Stimulated activated CD4-positive, alpha-beta T cell treated with anti-CD3 and anti-CD28 coated beads, Interleukin-4, amount 100 ng/mL, for 48 hours (primary cell): ENCODE measurements at places on chromosomes 6 and 20.

- no peak for DNase-seq
These were observed 443.9 kb upstream of the CDH4 start for GRCh38 chr20:60808003-60808672.

DNA sequence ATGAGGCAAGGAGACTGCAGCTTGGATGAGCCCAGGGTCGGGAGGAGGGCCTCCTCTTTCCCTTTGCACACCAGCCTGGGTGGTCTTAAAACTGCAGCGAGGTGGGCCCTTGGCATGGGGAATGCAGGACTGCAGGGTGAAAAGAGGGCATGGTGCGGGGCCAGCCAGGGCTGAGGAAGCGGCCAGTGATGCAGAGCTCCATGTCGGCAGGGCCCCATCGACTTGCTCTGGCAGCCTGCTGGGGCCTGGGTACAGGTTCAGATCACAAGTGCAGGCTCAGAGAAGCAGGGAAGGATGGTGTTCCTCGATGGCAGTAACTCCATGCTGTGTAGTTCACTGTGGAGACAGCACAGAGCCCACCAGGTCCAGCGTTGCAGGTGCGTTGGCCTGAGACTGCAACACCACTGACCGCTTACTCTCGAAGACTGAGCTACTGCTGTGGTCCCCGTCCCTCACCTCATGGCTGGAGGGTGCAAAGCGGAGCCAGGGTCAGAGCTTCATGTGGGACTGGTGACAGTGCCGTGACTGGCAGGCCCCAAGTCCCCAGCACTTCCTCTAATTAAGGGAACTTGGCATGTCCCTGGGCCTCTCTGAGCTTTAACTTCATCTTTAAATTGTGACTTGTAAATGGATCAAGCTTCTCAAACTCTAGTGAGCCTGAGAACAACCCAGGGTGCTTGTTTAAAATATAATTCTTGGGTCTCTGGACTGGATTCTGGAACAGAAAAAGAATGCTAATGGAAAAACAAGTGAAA, 223.2 kb downstream of the SYNDIG1 start:
- DNase-seq, result no peak

DNA sequence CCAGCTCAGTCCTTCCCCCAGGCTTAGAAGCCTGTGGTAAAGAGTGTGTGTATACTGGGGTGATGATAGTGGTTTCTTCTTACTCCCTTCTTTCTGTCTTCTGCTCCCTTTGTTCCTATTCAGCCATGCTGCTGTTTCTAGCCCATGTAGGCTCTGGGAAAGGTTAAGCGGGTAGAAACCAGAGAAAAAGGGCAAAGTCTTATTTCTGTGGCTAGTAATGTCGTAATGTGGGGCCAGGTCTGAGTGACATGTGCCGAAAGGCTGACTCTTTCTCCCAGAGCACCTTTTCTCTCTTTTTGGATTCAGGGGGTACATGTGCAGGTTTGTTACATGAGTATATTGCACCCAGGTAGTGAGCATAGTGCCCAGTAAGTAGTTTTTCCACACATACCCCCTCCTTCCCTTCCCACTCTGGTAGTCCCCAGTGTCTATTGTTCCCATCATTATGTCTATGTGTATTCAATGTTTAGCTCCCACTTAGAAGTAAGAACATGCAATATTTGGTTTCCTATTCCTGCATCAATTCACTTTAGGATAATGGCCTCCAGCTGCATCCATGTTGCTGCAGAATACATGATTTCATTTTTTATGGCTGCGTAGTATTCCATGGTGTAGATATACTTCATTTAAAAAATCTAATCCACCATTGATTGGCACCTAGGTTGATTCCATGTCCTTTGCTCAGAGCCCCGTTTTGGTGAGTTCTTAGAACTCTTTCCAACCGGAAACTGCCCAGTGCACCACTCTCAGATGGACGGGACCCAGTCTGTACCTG, 74.3 kb downstream of the EFHC1 start:
- no peak for DNase-seq

GRCh38 chr6:11975353-11975977, 36.6 kb upstream of the HIVEP1 start:
- DNase-seq, result peak; percentile 6
